Hematopoietic multipotent progenitor cell treated with erythropoietin and hydrocortisone succinate and interleukin-3 and kit ligand, for 15 days (in vitro differentiated cells): ENCODE measurements at places on chromosomes 6 and 20.

- no peak for DNase-seq
Measured at GRCh38 chr20:50876063-50876685, 55.1 kb downstream of the ADNP start.

DNA sequence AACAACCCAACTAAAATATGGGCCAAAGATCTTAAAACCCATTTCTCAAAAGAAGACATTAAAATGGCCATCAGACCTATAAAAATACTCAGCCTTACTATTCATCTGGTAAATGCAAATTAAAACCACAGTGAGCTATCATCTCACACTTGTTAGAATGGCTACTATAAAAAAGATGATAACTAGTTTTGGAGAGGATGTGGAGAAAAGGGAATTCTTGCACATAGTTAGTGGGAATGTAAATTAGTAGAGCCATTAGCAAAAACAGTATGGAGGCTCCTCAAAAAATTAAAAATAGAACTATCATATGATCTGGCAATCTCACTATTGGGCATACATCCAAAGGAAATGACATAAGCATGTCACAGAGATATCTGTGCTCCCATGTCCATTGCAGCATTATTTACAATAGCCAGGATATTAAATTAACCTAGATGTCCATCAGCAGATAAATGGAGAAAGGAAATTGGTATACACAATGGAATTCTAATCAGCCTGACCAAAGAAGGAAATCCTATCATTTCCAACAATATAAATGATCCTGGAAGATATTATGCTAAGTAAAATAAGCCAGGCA is 2.9 kb downstream of the SIRPB1 start:
- DNase-seq: no peak

DNA sequence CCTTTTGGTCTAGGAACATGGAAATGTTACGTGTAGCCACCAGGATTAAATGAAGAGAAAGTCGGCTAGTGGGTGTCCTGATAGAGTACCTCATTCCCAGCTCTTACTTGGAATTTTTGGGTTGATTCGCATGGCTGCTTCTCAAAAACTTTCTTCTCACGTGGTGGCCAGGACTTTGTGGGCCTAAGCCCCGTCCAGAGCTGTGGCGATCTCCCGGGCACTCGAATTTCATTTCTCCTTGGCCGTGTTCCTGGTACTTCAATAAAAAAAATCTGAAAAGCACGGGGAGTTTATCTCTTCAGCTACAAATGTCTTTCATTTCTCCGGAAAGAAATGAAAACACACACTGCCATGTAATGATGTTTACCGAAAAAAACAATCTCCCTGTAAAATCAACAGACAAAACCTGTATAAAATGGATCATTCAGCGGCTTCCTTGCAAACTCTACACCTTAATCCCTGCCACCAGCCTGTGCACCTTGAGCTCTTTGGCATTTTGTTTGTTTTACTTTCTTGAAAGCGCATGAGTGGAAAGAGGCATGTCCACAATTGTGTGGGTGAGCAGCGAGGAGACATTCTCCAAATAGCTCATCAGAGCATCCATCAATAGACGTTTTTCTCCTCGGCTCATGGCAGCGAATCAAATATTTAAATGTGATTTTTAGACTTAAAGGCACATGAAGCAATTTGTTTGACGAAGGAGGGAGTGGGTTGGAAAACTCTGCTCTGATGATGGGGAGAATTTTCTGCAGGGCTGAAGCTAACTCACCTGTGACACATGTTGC is 173.1 kb downstream of the TFAP2C start:
- DNase-seq: no peak

- no peak for DNase-seq
Measured at GRCh38 chr6:156517088-156517487, 260.1 kb upstream of the ARID1B start.

- no peak for DNase-seq
Measured at GRCh38 chr20:46758929-46759669, 49.6 kb downstream of the SLC2A10 start.

- DNase-seq: no peak
Measured at GRCh38 chr20:38336726-38337125, 9.6 kb upstream of the LBP start.

- no peak for DNase-seq
Measured at GRCh38 chr20:10131732-10132345, 86.8 kb upstream of the SNAP25 start.

- no peak for DNase-seq
Measured at GRCh38 chr6:106787327-106788196, 158.2 kb downstream of the QRSL1 start.
